ENCODE measurements at places on chromosomes 6 and 20. TPM values are rescaled to one million over a fixed set of nuclear protein-coding genes. Genes with fewer than 3 reads are reported as not detected.

- no peak overlapping the region for H3K4me3 ChIP-seq
- H3K36me3 ChIP-seq: no peaks in the 10 kb centered on the region
- no peaks in the 10 kb centered on the region for H3K27me3 ChIP-seq
- no peaks in the 10 kb centered on the region for H3K4me1 ChIP-seq
- no peak overlapping the region for H3K27ac ChIP-seq
Measured at GRCh38 chr6:118580585-118581419, 32.7 kb downstream of the PLN start.

GRCh38 chr20:62805711-62806382, 1.2 kb downstream of the OGFR start:
- H3K27ac ChIP-seq: peak overlapping the region; percentile 94
- peaks cover 23% of the 10 kb centered on the region for H3K36me3 ChIP-seq
- H3K27me3 ChIP-seq: no peaks in the 10 kb centered on the region

GRCh38 chr6:5466281-5467136, 205.2 kb downstream of the FARS2 start:
- no peak overlapping the region for H3K27ac ChIP-seq
- no peak for DNase-seq
- no peak overlapping the region for H3K4me3 ChIP-seq
- no peaks in the 10 kb centered on the region for H3K27me3 ChIP-seq
- H3K4me1 ChIP-seq: no peaks in the 10 kb centered on the region

The C20orf202 gene
- total RNA-seq: not detected

The BRD2 gene
- total RNA-seq: 151 TPM

Measured in esophagus squamous epithelium (tissue), 5 donors.